Left colon (tissue), 2 donors: ENCODE measurements at places on chromosomes 1 and 21. TPM values are rescaled to one million over a fixed set of nuclear protein-coding genes. Genes with fewer than 3 reads are reported as not detected.
A peak's percentile ranks its signal among the peaks of the same experiment; 100 is the strongest.

DNA sequence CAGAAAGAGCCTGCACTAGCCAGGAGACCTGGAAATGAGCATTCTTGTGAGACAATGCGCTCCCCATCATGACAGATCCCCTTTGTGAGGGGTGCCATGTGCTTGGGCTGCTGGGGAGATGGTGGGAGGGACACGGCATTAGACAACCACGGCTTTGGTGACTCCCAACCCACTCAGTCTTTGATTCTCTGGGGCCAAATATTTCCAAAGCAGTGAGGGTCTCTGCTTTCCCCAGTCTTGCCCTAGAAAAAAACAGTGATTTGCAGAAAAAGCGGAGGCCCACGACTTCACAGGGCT is 10.2 kb downstream of the SLC45A3 start:
- DNase-seq = no peak

DNA sequence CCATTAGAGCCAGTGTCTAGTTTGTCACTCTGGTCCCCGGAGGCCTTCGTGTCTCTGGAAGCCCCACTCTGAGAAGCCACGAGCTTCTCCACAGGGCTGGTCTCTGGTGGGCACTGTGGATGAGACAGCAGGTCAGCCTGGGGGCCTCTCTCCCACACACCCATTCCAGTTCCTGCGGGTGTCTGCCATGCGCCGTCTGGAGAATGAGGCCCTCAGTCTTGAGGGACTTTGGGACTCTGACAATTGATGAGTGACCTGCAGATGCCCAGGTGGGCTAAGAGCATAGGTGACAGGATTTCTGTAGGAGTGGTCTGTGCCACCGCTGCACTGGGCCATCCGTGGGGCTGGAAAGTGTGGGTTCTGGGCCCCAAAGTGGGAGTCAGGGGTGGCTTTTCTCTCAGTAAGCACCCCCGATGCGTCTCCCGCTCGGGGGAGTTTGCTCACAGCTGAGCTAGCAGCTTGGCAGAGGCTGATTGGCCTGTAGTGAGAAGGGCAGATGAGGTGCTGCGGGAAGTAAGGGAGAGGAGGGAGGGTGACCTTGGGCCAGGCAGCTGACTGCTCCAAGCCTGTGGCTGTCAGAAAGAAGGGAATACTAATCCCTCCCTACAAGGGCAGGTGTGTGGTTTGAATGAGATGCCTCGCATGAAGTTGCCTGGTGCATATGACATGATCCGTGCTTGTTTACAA is 26.4 kb downstream of the LHX4 start:
- no peak for DNase-seq

DNA sequence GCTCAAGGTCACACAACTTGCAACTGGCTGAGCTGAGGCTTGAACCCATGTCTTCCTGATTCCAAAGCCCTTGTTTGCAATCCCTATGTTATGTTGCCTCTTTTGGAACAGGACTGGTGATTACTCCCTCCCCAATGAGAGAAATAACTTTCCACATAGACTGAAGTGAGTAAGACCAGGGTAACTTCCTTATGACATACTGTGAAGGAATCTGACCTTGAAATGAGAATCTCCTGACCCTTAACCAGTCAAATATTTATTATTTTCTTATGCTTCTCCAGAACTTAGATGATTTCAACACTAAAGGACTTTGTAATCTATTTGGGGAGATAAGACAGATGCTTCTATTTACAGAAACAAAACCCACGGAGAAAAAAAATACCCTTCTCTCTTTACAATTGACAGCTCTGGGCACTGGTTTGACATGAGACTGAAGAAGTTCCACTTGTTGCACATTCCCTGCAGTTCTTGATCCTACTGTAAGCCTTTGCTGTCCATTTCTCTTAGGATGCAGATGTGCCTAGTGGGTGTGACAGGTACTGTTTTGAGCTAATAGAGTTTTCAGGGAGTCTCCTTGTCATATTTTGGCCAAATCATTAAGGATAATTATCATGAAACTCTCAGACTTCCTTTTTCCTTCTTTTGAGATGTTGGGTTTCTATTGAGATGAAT is 3.9 kb upstream of the RPTN start:
- DNase-seq = no peak

- no peak for DNase-seq
These were observed 13.0 kb upstream of the F3 start for GRCh38 chr1:94554580-94554979.

DNA sequence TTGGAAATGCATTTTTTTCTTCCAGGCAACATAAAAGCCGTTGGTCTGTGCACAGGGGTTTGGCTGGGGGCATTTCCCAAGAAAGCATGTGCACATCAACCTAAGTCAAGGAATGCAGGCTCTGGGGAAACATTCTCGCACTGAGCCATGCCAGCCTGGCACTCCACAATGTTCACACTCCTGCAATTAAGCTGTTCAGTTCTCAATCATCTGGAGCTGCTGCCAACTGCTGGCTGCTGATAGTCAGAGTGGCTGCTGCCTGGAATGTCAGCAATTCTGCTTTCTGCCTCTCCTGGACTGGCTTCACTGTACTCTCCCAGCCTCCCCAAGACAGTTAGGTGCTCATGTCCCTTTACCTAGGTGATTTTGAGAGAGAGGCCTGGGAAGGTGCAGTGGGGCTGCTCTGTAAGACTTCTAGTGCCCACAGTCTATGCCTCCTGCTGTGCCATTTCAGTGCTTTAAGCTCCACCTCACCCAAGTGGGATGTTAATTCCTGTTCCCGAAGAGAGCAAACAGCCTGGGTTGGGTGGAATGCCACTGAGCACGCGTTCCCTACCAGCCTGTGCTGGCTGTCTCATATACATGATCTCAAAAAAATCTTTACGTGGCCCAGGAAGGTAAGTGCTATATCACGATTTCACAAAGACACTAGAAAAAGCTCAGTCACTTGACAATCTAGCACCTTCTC is 131.7 kb downstream of the BRINP2 start:
- DNase-seq = no peak

DNA sequence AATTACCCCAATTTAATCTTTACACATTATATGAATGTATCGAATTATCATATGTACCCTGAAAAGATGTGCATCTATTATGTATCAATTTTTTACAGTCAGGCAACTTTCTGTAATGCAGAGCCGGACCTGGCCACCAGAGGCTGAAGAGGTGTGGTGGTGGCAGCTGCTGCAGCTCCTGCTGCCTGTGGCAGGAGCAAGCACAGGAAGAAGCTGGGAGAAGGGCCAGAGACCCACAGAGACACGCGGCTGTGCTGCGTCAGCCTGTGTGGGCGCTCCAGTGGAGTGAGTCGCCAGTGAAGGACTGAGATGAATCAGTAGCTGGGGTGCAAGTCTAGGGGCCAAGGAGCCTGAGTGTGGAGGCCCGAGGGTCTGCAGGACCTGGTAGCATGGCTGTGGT is 74.3 kb upstream of the COG2 start:
- peak; percentile 71 for DNase-seq

ZNF683 gene
- total RNA-seq = not detected

KCNQ4 gene
- 2.1 TPM for total RNA-seq

PRAMEF18 gene
- total RNA-seq = not detected
